Tibial nerve (tissue), 4 donors: ENCODE measurements at places on chromosomes 2 and 18. TPM values are rescaled to one million over a fixed set of nuclear protein-coding genes. Genes with fewer than 3 reads are reported as not detected.

The HOXD9 gene
- total RNA-seq: 9.4 TPM

The CTAGE1 gene
- not detected for total RNA-seq

DNA sequence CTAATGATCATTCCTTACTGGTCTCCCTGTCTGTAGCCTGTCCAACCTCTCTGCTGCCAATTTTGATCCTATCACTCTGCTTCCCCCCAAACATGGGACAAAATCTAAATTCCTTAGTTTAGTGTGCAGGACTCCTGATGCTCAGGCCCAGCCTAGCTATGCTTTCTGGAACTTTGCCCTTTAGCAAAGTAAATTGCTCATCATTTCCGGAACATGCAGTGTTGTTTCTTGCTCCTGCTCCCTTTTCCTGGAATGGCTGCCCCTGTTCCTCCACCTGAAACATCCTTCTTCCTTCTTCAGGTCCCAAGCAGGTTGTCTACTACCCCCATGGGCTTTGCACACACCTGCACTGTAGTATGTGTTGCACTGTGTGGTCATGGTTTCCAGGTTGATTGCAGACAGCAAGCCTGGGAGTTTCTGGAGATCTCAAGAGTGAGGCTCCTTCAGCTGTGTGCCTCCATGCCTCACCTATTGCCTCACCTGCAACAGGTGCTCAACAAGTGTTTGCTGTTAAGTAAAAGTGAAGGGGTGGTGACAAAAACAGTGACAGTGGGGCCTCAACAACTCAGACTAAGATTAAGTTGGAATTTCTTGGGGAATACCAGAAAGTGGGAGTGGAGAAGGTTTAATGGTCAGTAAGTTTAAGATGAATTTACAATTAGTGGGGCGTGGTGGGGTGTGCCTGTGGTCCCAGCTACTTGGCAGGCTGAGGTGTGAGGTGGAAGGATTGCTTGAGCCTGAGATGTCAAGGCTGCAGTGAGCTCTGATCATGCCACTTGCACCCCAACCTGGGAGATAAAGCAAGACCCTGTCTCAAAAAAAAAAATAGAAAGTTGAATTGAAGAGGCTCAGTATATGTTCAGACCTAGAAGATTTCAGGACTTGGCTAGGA is 120.0 kb downstream of the DNAH6 start:
- no peak for DNase-seq

GRCh38 chr2:115771516-115771915 is 1329.1 kb downstream of the DPP10 start:
- DNase-seq: no peak

- no peak for DNase-seq
These were observed 94.6 kb upstream of the ITGA4 start for GRCh38 chr2:181362561-181362960.

GRCh38 chr2:61948661-61949457 is 43.4 kb downstream of the COMMD1 start:
- no peak for DNase-seq

DNA sequence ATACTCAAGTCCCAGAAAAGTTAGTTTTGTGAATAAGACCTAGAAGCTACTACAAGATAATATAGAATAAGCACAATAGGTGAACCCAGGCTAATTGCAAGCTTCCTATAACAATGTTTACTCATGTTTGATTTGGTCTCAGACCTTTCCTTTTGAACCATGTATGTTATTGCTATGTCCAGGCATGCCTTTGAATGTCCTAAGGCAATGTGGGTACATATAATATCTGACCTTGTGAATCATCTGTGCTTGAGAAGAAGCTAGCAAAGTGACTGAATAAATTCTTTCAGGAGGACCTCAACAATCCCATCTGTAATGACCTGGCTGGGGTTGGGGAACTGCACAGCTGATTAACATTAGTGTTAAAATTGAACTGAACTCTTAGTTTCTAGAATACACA is 1285.9 kb upstream of the CELF4 start:
- DNase-seq: no peak

GRCh38 chr2:28336982-28337627 is 55.6 kb upstream of the FOSL2 start:
- no peak for DNase-seq

GRCh38 chr18:34867520-34867919 is 157.4 kb downstream of the DTNA start:
- DNase-seq: no peak

DNA sequence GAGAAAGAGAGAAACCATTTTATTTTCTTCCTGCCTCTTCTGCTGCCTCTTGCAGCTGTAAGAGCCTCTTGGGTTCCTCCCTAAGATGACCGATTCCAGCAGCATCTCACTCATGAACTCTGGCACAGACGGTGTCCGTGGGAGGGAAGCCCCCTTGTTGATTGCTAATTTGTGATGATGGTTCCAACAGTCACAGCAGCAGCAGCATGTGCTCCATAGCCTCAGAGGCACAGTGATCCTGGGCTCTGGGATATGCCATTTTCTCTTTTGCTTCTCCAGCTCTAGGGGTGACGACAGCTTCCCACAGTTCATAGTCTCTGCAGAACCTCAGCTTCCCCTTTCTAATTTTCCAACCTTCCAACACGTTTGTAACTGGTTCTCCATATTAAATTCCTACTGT is 324.2 kb upstream of the HS6ST1 start:
- no peak for DNase-seq

- no peak for DNase-seq
These were observed 81.7 kb downstream of the EPC2 start for GRCh38 chr2:148726228-148726627.

DNA sequence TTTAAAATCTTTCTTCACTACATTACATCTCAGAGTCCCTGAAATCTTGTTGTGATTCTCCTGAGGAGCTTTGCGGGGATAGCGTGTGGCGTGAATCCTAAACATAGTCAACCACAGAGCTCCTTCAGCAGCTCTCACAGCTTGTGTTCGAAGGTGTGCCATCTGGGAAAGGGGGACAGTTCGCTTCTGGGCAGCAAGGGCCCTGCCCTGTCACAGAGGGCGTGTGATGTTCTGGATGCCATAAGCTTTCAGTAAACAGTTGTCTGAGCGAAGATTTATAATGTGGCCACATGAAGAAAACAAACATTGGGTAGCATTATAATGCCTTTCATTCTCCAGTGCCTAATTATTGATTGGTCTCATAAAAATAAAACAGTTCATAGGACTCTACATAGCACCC is 172.5 kb downstream of the MYO1B start:
- no peak for DNase-seq

GRCh38 chr18:2412281-2412680 is 159.0 kb downstream of the METTL4 start:
- no peak for DNase-seq
